ENCODE measurements at places on chromosomes 4 and X.

GRCh38 chrX:30831082-30831481, 58.0 kb downstream of the TAB3 start:
- no peak for DNase-seq

GRCh38 chrX:20680998-20681397, 414.3 kb upstream of the RPS6KA3 start:
- no peak for DNase-seq

- no peak for DNase-seq
Measured at GRCh38 chrX:118502161-118502789, 6.7 kb downstream of the DOCK11 start.

- peak; percentile 89 for DNase-seq
Measured at GRCh38 chr4:122827258-122827878, 737 bp downstream of the FGF2 start.

- peak; percentile 16 for DNase-seq
Measured at GRCh38 chr4:180664766-180665368, 1578.3 kb upstream of the TENM3 start.

GRCh38 chr4:55259294-55259693, 86.7 kb upstream of the SRD5A3 start:
- no peak for DNase-seq

- DNase-seq = no peak
Measured at GRCh38 chr4:80713409-80713808, 317.1 kb upstream of the BMP3 start.

- DNase-seq = no peak
Measured at GRCh38 chrX:72137846-72138495, 6.3 kb upstream of the RTL5 start.

DNA sequence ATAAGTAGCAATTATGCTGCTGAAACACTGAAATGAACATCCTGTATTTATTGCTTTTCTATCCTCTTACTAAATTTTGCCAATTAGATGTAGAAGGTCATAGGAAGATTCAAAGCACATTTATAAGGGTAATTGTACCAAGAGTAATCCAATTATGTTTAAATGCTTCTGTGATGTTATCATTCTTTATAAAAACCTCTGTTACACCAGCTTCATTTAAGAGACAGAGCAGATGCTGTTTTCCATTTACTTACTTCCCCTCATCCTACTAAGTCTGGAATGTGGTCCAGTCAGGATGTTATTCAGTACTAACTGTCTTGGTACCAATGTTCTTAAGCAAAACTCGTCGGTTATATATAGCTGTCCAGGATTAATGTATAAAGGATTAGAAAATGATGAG, 539.6 kb downstream of the PDHA2 start:
- DNase-seq = no peak

GRCh38 chrX:23478561-23478960, 143.9 kb downstream of the PTCHD1 start:
- no peak for DNase-seq

- no peak for DNase-seq
Measured at GRCh38 chrX:56089376-56089775, 142.8 kb upstream of the KLF8 start.

GRCh38 chr4:1792832-1793495, at the start of gene FGFR3:
Gene FGFR3 (plus strand): TSS chr4:1793293. CDS start chr4:1793935, 642 bp downstream.
- peak; percentile 96 for DNase-seq

DNA sequence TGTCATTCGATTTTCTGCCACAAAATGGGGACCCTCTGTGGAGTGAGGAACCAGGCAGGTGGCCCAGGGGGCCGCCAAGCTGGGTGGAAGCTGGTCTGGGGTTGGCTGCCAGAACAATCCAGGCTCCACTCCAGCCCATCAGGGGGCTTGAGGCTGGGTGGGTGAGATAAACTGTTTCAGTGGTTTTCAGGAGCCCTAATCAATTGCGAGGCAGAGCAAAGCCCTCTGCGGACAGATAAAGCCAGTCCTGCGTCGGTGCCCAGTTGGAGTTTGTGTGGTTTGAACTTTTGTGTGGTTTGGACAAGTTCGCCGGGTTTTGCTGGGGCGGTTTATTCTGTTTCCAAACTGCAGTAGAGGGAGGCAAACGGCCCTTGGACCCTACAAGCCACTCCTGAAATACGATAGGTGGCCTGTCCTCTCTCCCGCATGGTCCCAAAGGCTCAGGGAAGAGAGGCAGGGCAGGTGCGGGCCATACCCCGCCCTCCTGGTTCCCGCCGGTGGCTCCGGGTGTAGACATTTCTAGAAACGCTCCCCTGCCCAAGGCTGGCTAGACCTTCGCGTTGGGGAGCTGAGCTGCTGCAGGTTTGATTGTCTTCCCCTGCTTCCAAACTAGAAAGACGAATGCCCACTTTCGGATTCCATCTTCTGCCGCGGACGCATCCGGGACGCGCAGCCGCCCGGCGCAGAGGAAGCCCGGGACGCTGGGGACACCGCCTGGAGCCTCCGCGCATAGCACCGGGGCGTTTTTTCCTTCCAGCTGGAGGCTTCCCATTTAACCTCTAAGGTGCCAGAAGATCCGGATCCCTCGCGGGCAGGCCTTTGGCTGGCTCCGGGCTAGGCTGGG, 169.0 kb upstream of the BCOR start:
- DNase-seq = peak; percentile 34

GRCh38 chr4:147640331-147640730, 23.1 kb downstream of the TMEM184C start:
- no peak for DNase-seq

- DNase-seq = peak; percentile 1
Measured at GRCh38 chr4:162163892-162164759, at the start of gene FSTL5. Gene FSTL5 (minus strand): TSS chr4:162164000. CDS start chr4:162111396, 52,604 bp downstream.

GRCh38 chrX:153929576-153929975, 3.5 kb upstream of the ARHGAP4 start:
- DNase-seq = no peak

DNA sequence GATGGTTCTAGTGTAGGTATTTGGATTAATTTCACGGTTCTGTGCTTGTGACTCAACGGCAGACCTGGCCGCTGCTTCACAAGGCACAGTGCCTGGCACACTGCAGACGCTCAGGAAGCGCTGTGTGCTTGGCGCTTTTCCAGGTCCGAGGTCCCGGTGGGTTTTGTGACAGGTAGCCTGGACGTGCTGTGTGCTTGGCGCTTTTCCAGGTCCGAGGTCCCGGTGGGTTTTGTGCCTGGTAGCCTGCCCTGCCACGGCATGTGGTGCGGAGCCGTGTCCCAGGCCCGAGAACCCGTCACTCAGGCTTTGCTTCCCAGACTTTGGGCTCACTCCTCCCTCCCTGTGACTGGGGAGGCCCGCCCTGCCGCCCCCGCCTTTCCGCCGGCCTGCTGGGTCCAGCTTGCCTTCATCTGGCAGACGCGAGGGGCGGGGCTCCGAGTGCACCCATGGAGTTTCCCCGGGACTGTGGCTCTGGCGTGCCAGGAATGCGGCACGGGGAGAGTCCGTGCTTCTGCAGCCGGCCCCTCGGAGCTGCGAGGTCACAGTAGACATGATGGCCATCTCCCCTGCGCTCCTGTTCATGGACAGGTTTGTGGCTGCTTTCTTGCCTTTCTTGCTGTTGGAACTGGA, 44.2 kb downstream of the TBC1D14 start:
- no peak for DNase-seq

GRCh38 chr4:180840142-180840541, 1403.1 kb upstream of the TENM3 start:
- no peak for DNase-seq

DNA sequence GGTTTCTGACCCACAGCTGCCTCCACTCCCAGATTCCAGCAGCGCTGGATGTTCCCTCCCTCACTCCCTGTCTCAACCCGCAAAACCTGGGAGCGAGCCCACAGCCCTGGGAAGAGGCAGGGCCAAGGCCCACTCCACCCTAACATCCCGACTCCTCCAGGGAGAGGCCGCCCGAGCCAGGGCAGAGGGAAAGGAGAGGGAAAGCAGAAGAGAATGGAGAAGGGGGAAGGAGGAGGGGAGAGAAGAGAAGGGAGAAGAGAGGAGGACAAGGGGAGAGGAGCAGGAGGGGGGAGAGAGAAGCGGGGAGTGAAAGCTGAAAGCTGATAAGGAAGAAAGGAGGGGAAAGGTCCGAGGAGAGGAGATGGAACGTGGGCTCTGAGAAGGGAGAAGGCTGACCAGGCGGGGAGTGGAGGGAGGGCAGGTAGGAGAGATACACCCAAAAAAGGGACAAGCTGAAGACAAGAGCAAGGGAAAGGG, 120.2 kb upstream of the PJA1 start:
- no peak for DNase-seq

DNA sequence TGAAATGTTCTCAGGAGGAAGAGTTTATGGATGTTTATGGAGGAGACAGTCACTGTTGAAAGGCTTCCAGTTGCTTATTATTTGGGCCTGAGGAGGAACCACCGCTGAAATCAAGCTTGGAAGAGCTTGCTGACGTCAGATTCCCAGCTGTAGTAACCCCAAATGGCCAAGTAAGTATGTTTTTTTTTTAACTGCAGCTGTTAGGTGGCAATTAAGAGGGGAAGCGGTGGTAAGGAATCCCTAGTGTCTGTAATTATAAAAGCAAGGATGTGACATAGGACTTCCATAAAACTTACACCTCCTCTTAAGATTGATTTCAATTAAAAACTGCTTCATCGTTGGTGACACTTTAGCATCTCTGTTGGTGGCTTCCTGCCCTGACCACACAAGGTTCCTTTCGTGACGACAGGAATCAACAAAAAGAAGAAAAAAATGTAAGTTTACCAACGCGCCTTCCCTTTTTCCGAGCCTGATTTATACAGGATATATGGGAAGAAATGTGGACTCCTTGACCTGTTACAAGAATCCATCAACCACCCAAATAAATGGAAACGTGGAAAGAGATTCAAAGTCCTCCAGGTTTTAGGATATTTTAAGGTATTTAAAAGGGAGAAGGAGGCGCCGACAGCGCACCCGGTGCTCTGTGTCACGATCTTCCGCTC, 884 bp downstream of the RELL1 start:
- DNase-seq = no peak

GRCh38 chr4:10949039-10949733, 264.6 kb upstream of the CLNK start:
- no peak for DNase-seq

GRCh38 chrX:37754516-37754915, 25.3 kb upstream of the CYBB start:
- no peak for DNase-seq

GRCh38 chrX:33211356-33212260, at the start of gene DMD:
Gene DMD (minus strand): TSS chrX:33211549. CDS start chrX:33211312, 237 bp downstream.
- no peak for DNase-seq

DNA sequence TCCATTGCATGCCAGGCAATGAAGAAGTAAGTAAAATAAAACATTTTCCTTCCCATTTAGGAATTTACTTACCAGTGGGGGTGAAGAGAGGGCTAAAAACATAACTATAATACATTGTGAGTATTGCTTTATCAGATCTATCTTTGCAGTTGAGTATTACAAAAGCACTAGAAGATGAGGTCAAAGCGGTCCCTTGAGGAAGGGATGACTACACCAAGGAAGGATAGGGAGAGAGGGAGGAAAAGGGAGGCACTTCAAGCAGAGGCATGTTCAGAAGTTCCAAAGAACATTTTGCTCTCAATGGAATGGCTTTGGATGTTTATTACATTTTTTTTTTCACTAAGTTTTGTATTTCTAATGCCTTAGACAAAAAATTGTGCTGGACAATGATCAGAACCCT, 127.8 kb downstream of the TET2 start:
- DNase-seq = no peak

DNA sequence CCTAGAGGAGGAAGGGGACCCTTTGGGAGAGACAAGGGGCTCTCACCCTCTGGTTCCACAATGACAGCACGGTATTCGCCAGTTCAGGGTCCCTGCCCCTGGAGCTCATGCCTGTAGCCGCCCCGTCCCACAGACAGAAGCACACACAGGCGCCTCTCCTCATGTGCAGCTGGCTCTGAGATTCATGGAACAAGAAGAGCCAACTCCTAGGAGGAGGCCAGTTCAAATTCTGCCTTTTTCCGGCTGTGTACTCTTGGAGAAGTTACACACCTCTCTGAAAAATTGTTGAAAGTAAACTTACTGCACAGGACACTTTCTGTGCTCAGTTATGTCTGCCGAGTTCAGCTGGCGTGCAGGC, 15.3 kb downstream of the BLOC1S4 start:
- DNase-seq = no peak

GRCh38 chrX:125680366-125680765, 360.7 kb downstream of the TEX13C start:
- no peak for DNase-seq

Data from GM19239 (cell line).